ENCODE measurements at places on chromosomes 1 and 21.

- DNase-seq = no peak
Observed at GRCh38 chr1:26733982-26734381, 38.2 kb downstream of the ARID1A start.

DNA sequence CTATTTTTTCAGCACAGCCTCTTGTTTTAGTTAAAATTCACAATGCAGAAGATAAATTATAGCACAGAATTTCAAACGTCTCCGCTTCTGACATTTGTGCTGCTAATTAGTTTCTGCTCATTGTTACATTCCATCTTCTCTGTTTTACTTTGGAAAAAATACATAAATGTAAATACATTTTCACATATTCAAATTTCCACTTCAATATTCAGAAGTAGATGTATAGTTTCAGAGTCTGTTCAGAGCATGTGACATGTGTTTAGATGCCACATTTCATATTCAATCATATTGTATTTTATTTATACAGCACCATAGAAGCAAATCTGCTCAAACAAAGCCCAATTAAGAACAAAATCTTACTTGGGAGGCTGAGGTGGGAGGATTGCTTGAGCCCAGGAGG is 19.6 kb downstream of the TMEM35B start:
- DNase-seq = no peak

GRCh38 chr1:204465546-204466415 is 28.8 kb downstream of the PIK3C2B start:
- DNase-seq = no peak

DNA sequence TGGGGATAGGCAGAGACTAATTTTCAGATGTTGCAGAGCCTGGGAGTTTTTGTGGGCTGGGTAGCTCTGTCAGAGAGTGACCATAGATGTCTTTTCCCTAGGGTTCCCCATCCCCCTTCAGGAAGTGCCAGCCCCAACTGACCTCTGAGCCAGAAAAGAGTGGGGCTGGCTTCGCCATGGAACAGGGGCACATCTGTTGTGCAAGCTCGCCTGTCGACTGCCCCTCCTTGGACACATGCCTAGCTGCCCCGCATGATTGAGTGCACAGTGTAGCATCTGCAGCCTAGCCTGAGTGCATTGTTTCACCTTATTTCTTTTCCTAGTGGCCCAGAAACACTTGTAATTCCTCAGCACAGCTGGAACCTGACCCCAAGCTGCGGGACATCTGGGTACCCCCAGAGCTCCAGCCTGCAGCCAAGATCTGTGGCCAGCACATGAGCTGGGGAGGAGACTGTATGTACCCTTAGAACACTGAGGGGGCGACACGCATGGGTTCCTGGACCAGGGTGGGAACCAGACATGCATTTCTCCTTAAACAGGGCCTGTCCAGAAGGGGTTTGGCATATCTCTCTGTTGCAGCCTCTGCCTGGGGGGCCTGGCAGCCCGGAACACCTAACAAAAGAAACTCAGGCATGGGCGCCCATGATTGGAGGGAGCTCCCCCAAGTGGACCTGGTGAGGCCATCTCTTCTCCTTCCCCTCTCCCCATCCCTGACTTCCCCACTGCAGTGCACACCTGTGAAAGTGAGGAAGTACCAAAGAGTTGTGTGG is 55.2 kb downstream of the SYT14 start:
- DNase-seq = no peak

- no peak for DNase-seq
Observed at GRCh38 chr1:79899914-79900313, 893.4 kb upstream of the ADGRL4 start.

- no peak for DNase-seq
Observed at GRCh38 chr1:151520359-151520758, 9.2 kb downstream of the CGN start.

- DNase-seq = no peak
Observed at GRCh38 chr1:167821356-167821685, 92.6 kb downstream of the ADCY10 start.

GRCh38 chr1:29239142-29239541 is 2.8 kb downstream of the PTPRU start:
- DNase-seq = no peak

GRCh38 chr1:8800416-8800815 is 17.0 kb downstream of the RERE start:
- no peak for DNase-seq

DNA sequence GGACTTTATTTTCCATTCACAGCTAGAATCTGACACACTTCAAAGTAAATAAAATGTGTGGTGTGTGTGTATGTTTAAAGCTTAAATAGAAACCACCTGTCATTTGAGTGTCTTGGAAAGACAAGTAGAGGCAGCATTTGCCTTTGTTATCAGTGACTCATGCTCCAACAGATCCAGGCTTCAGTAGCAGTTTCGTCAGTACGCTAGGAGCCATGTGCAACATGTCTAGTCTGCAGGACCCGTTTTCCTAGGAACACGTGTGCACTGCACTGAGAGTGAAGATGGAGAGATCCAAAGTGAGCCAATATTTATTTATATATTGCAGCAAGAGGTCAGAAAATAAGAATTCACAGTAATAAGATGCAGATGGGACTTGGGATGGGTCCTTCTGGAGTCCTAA is 41.8 kb downstream of the SGIP1 start:
- no peak for DNase-seq

DNA sequence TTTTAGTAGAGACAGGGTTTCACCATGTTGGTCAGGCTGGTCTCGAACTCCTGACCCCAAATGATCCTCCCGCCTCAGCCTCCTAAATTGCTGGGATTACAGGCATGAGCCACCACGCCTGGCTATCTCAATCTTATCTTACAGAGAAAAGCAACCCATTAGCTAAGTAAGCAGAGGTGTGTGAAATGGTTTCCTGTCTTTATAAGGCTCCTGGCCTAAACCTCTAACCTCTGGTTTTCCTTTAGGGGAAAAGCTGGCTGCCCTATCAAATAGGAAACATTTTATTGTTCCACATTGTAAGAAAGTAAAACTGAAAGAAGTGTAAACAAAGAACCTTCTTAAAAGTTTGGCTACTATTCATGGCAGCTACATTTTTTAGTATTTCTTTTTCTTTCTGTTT is 78.3 kb upstream of the MORC3 start:
- DNase-seq = no peak

DNA sequence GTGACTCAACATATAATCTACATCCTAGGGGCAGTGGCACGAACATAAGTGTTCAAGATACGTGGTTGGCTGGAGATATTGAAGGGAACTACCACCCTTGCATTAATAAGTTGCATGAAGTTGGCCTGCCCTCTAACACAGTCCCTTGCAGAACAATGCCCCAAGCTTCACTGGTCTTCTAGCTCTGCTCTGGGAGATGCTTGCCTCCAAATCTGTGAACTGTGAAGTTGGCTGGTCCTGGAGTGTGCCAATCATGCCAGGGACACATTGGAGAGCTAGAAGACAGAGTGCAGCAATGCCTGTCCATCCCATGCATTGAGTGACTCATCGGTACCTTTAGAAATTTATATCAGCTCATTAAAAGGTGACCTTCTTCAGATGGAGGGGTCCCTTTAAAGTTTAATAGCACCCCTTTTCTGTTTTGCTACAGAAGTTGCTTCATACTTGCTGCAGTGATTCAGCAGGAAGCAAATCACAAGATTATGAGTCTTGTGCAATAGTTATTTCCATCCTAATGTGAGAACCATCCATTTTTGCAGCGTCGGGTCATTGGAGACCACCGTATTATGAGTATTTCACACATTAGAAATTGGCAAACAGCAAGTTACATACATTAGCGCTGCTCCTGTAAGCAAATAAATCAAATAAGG is 55.2 kb upstream of the KAZN start:
- DNase-seq = no peak

DNA sequence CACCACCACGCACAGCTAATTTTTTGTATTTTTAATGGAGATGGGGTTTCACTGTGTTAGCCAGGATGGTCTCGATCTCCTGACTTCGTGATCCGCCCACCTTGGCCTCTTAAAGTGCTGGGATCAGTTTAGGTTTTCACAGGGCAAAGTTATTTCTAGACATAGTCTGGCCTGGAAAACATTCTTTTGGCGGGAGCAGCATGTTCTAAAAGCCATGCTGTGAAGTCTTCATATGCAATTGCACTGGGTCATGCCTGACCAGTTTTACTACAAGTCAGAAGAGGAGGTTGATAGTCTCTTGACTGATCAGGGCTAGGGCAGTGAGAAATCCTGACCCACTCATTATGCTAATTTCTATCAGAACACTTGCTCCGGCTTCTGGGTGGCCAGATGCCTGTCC is 131.6 kb upstream of the POU3F1 start:
- DNase-seq = no peak

DNA sequence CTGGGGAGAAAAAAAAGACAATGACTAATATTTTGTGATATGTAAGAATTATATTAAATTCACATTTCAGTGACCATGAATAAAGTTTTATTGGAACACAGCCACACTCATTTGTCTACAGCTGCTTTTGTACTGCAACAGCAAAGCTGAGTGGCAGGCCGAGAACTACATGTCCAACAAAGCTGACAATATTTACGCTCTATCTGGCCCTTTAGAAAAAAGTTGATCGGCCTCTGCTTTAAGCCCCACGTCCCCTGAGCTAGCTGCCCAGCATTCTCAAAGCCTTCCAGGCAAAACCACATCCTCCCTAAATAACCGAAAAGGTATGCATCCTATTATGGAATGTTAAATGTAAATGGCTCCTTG is 8.6 kb downstream of the SLC2A1 start:
- DNase-seq = no peak

GRCh38 chr1:115666702-115667101 is 24.9 kb downstream of the VANGL1 start:
- no peak for DNase-seq

GRCh38 chr1:148264374-148265276 is 112.5 kb upstream of the NBPF11 start:
- DNase-seq = no peak

Measured in activated CD8-positive, alpha-beta memory T cell treated with anti-CD3 and anti-CD28 coated beads for 1 hour (primary cell).